ENCODE measurements at places on chromosomes 6 and 20. TPM values are rescaled to one million over a fixed set of nuclear protein-coding genes. Genes with fewer than 3 reads are reported as not detected.

Gene FAM209B
- total RNA-seq, result not detected

Gene SLC35F1
- 0.17 TPM for total RNA-seq

Gene SAMD5
- 0.87 TPM for total RNA-seq

Gene LINC00237
- total RNA-seq, result not detected

Gene DNAH8
- under 0.01 TPM for total RNA-seq

Gene GUCA1A
- total RNA-seq, result 0.05 TPM

Gene TDP2
- 36.8 TPM for total RNA-seq

Gene SNX14
- total RNA-seq, result 213 TPM

Gene DLGAP4
- total RNA-seq, result 15.3 TPM

Gene CLDN20
- not detected for total RNA-seq

Gene LAMA4
- 8.2 TPM for total RNA-seq

Gene TRIM10
- under 0.01 TPM for total RNA-seq

Gene FOXA2
- total RNA-seq, result not detected

Gene SCRT2
- not detected for total RNA-seq

Gene NEURL2
- 3.0 TPM for total RNA-seq

Gene E2F1
- total RNA-seq, result 0.89 TPM

Gene TRAPPC3L
- not detected for total RNA-seq

Gene MRPS26
- 31.2 TPM for total RNA-seq

Gene HLA-DRB5
- 0.20 TPM for total RNA-seq

Gene MATN4
- total RNA-seq, result not detected

Gene KIF13A
- total RNA-seq, result 23.3 TPM

Gene TFAP2A
- 2.3 TPM for total RNA-seq

Gene CYP21A2
- total RNA-seq, result not detected

Gene CST4
- not detected for total RNA-seq

Gene GABRR1
- total RNA-seq, result not detected

Gene EYA2
- not detected for total RNA-seq

Gene ATP5F1E
- total RNA-seq, result 24.7 TPM

Gene CFAP206
- total RNA-seq, result 0.17 TPM

Gene TINAG
- 16.5 TPM for total RNA-seq

Gene NRN1
- total RNA-seq, result 0.45 TPM

Gene FAM110A
- total RNA-seq, result 3.2 TPM

Gene PPP1R16B
- total RNA-seq, result 0.15 TPM

Gene ISM1
- not detected for total RNA-seq

Gene SLC9A8
- 5.7 TPM for total RNA-seq

Gene WFDC2
- total RNA-seq, result 1.6 TPM

Gene CFAP61
- not detected for total RNA-seq

Gene HEY2
- total RNA-seq, result not detected

Gene KHDC1
- total RNA-seq, result 2.9 TPM

Gene MCCD1
- total RNA-seq, result 0.15 TPM

Gene RIPOR2
- total RNA-seq, result 1.0 TPM

Gene LEMD2
- total RNA-seq, result 50.2 TPM

Gene SLC17A1
- 18.4 TPM for total RNA-seq

Gene OLIG3
- total RNA-seq, result not detected

Gene NMBR
- 0.10 TPM for total RNA-seq

Gene CST7
- not detected for total RNA-seq

Gene BACH2
- total RNA-seq, result 0.52 TPM

Gene IMPG1
- total RNA-seq, result 0.30 TPM
